NCI-H82 (cell line): ENCODE measurements at places on chromosomes 16 and 17.

- no peak for DNase-seq
Measured at GRCh38 chr16:85663891-85664321, 24.8 kb downstream of the GINS2 start.

GRCh38 chr17:21232033-21232749 lies 18.2 kb upstream of the TMEM11 start:
- no peak for DNase-seq

GRCh38 chr16:424033-424622 lies 1.3 kb upstream of the RAB11FIP3 start:
- no peak for DNase-seq

- no peak for DNase-seq
Measured at GRCh38 chr17:36867716-36868341, 69.4 kb upstream of the LHX1 start.

- DNase-seq, result peak; percentile 68
Measured at GRCh38 chr17:82963104-82963950, 116.1 kb upstream of the METRNL start.
